Tibial nerve (tissue), 4 donors: ENCODE measurements at places on chromosomes 4 and X. TPM values are rescaled to one million over a fixed set of nuclear protein-coding genes. Genes with fewer than 3 reads are reported as not detected.

The RAB9B gene
- 2.3 TPM for total RNA-seq

The NHS gene
- 39.0 TPM for total RNA-seq

GRCh38 chr4:94084155-94084554 is 123.5 kb upstream of the SMARCAD1 start:
- no peak overlapping the region for H3K27ac ChIP-seq
- DNase-seq: no peak
- no peaks in the 10 kb centered on the region for H3K36me3 ChIP-seq

DNA sequence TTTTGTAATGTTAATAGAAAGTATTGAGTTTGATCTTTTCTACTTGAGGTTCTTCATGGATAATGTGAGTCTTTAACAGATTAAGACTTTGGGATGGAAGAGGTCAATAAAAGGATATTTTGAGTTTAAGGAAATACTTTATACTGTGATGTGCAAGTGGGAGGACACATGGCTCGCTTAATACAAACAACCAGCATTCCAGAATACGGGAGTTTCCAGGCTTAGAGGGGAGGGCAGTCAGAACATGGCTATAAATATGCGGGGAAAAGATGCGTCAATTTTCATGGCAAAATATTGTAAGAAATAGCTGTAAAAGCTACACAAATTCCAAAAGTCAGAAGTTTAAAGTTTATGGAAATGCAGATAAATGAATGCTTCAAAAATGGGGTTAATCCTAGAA is 192.3 kb downstream of the AASDH start:
- no peak overlapping the region for H3K4me3 ChIP-seq
- H3K27ac ChIP-seq: no peak overlapping the region
- H3K36me3 ChIP-seq: no peaks in the 10 kb centered on the region

The SHOX gene
- total RNA-seq: 0.60 TPM

The TBC1D25 gene
- total RNA-seq: 12.9 TPM

- H3K4me1 ChIP-seq: no peaks in the 10 kb centered on the region
- H3K27me3 ChIP-seq: no peaks in the 10 kb centered on the region
- H3K36me3 ChIP-seq: no peaks in the 10 kb centered on the region
- H3K27ac ChIP-seq: no peak overlapping the region
Observed at GRCh38 chr4:13240066-13240465, 244.1 kb downstream of the RAB28 start.

GRCh38 chr4:92433272-92433758 is 129.5 kb downstream of the GRID2 start:
- H3K27me3 ChIP-seq: no peaks in the 10 kb centered on the region
- no peaks in the 10 kb centered on the region for H3K4me1 ChIP-seq
- H3K36me3 ChIP-seq: no peaks in the 10 kb centered on the region
- H3K27ac ChIP-seq: no peak overlapping the region
- DNase-seq: no peak
- no peak overlapping the region for H3K4me3 ChIP-seq

- no peaks in the 10 kb centered on the region for H3K36me3 ChIP-seq
- no peak for DNase-seq
- H3K4me3 ChIP-seq: no peak overlapping the region
- no peaks in the 10 kb centered on the region for H3K27me3 ChIP-seq
Observed at GRCh38 chr4:99800332-99801004, 16.2 kb upstream of the DAPP1 start.
